ENCODE measurements at places on chromosomes 6 and 20.

DNA sequence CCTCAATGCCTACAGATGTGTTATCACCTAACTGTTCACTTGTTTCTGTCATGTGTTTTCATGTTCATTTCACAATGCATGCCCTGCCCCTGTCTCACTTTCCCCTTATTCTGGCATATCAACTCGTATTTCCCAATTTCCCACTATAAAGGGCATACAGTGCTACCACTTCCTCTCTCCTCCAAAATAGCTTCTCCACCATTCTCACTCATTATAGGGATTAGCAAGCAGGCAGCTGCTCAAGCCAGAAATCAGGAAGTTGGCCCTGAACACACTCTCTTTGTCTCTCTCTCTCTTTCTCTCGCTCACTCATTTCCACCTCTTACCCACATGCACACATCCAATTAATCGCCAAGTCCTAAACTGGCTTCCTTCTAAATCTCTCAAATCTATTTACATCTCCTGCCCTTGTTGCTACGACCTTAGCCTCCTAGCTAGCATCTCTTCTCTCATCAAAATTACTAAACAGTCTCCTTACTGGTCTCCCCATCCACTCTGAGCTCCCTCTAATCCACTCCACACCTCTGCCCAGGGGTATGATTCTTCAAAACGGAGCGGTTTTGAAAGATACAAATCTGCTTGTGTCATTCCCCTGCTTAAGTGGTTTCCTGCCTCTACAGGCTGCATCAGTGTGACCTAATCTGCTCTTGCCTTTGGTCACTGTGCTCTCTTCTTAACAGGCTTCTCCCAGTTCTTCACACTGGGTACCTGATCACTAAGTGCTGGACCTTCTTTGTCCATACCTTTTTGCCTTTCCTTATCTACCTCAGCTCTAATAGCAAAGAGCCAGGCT, 196.2 kb downstream of the BTBD9 start:
- DNase-seq = no peak

DNA sequence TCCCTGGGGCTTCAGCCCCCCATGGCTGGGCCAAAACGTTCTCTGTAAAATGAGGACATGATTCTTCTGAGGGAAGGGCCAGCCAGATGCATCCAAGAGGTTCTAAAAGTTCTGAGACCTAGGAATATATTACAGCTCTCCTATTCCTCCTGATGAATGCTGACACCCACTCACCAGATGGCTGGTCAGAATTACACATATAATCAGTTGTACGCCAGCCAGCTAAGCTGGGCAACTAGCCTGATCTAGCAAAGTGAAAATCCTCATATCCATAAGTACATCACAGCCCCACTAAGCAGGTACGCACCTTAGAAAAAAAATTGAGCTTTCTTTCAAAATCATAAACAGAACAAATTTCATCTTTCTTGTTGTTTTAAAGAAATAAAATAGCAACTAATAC, 34.8 kb downstream of the C6orf118 start:
- DNase-seq = no peak

GRCh38 chr6:84093441-84094435, 60.2 kb downstream of the MRAP2 start:
- no peak for DNase-seq

DNA sequence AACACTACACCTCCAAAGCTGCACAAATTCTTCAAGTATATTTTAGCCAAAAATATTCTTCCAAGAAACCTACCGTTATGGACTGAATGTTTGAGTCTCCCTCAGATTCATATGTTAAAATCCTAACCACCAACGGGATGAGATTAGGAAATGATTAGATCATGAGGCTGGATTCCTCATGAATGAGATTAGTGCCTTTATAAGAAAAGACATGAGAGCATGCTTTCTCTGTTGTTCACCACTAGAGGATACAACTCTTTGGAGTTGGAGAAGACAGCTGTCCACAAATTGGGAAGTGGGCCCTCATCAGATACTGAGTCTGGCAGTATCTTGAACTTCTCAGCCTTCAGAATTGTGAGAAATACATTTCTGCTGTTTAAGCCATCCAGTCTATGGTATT, 7.1 kb upstream of the SLC17A4 start:
- no peak for DNase-seq

- no peak for DNase-seq
Measured at GRCh38 chr20:2921506-2921905, 48.2 kb downstream of the PTPRA start.

- no peak for DNase-seq
Measured at GRCh38 chr6:91926827-91927226, 1340.0 kb upstream of the MAP3K7 start.

DNA sequence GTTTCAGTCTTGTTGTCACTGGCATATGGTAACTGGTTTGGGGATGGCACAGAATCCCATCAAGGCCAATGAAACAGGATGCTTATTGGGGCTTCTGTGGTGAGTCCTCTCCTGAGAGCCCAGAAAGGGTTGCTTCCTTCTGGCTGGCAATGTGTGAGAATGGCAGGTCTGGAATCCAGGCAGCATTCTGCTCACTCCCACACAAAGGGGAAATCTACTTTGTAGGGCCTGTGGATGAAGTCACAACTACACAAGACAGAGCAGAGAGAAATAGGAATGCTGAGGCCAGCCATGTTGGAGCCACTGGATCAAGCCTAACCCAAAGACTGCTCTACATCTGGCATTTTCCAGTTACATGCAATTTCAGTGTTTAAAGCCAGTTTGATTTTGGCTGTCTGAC, 15.7 kb downstream of the PLAGL2 start:
- peak; percentile 43 for DNase-seq

DNA sequence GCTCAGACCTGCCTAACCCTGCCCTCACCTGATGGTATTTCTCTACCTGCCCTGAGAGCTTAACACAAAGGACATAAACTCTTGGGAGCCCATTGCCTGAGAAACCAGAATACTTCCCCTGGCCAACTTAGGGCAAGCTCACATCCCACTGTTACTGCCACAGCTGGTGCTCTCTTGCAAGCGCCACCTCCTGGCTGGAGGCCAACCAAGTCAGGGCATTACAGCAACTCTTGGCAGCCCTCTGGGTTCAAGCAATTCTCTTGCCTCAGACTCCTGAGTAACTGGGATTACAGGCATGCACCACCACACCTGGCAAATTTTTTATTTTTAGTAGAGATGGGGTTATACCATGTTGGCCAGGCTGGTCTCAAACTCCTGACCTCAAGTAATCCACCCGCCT, 70.1 kb downstream of the HECA start:
- no peak for DNase-seq

GRCh38 chr20:33649201-33649681, 12.9 kb upstream of the C20orf144 start:
- DNase-seq = no peak

DNA sequence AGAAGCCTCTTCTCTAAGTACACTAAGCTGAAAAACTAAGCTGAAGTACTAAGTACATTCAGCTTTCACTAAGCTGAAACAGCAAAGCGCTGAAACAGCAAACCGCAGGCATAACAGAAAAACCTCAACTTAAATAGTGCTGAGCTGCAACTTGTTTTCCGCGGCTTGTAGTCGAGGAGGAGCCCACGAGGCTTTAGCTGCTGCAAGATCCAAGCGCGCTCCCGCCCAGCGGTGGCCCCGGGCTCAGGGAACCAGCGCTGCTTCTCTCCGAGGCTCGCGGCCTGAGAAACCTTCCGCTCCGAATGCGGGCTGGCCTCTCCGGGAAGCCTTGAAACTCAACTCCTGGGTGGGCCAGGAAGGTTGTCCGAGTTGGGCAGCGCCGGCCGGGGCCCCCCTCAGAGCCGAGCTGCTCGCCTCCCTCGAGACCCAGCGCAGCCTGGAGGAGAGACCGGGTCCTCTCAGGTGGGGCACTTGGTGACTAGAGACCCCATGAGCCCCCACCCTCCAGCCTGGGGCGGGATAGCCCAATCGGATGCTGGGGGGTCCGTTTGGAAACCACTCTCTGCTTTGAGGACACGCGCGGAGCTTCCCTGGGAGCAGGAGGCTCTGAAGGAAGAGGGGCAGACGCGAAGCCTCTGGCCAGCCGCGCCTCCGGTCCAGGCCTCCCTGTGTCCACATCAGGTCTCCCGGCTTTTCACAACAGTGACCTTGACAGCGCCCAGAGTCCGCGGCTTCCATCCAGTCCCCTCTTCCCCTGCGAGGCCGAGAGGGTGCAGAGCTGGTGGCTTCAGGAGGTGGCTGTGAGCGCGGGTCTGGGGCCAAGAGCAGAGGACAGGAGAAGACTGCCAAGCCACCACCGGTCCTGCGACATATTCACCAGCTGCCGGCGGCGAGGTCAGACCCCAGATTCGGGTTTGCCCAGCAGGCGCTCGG, 38.1 kb upstream of the HLA-E start:
- peak; percentile 72 for DNase-seq

- DNase-seq = peak; percentile 93
Measured at GRCh38 chr20:50572938-50573777, 63.0 kb downstream of the PTPN1 start.

GRCh38 chr20:24791953-24792352, 157.1 kb upstream of the CST7 start:
- DNase-seq = no peak

DNA sequence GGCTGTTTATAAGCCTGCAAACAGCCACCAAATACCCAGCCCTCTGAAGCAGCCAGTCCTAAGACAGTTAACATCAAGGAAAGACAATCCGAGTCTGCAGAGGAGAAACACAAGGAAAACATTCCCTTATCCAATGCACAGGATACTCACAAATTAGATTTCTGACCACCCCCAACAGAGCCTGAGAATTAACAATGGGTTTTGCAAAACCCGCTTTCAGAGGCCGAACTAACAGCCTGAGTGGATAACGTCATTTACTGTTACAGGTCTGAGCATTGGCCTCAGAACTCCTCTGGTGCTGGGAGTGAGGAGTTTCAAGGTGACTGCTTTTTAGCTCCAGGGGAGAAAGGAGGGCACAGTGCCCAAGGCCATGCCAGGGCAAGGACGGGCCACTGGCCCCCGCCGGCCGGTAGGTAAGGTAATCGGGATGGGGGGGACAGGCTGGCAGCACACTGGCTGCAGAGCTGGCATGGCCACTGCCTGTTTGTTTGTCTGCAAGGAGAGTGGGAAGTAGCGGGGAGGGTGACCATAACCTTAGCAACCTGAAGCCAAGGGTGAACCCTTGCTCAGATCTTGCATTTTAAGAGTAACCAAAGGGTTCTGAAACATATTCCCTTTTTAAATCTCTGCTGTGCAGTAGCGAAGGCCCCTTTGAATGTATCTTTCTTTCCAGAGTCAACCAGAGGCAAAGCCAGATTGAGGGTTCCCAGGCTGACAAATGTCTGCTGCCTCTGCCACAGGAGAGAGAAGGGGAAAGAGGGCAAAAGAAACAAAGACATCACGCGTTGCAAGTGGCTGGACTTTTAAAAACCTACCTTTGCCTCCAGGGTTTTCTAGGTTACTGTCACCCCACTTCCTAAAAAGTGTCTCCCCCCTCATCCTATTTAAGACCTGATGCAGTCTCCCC, 3.9 kb downstream of the ZMYND8 start:
- DNase-seq = no peak

GRCh38 chr20:37417617-37418467, 71.9 kb downstream of the SRC start:
- peak; percentile 28 for DNase-seq

GRCh38 chr6:157962601-157963302, 18.9 kb upstream of the SYNJ2 start:
- DNase-seq = peak; percentile 62

DNA sequence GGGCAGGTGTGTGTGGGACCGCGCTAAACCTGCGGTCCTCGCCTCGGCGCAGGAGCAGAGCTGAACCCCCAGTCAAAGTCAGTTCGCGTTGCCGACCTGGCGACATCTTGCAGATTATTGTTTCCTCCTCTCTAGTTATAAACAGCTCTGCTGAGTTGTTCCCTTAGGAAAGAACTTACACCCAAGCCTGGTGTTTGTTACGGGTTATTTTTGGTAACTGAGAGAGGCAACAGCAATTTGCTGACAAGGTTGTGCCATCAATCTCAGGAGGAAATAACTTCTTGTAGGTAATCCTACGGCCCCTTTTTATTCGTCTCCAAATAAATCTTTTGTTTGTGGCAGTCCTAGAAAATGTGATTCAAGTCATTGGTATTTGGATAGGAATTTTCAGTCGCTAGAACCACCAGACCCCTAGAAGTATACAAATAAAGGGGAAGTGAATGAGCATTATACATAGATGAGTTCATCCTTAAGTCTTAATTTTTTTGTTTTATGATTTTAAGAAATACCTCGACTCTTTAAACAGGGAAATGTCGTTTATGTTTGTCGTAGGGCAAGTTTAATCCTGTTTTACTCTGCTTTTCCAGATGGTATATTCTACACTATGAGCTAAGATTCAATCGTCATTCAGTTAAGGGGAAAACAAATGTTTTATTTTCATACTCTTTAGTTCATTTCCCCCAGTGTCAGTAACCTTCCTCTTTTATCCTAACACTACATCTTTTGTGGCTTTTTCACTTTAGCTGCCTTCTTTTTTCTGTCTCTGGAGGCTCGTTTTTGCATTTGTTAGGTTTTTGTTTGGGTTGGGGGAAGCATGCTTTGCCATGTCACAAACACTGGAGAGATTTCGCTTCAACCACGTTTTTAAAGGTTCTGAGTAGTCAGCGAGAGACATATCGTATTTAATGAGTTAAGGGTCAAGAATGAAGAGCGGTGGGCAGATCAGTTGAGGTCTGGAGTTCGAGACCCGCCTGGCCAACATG, 1.2 kb downstream of the PM20D2 start:
- peak; percentile 34 for DNase-seq

DNA sequence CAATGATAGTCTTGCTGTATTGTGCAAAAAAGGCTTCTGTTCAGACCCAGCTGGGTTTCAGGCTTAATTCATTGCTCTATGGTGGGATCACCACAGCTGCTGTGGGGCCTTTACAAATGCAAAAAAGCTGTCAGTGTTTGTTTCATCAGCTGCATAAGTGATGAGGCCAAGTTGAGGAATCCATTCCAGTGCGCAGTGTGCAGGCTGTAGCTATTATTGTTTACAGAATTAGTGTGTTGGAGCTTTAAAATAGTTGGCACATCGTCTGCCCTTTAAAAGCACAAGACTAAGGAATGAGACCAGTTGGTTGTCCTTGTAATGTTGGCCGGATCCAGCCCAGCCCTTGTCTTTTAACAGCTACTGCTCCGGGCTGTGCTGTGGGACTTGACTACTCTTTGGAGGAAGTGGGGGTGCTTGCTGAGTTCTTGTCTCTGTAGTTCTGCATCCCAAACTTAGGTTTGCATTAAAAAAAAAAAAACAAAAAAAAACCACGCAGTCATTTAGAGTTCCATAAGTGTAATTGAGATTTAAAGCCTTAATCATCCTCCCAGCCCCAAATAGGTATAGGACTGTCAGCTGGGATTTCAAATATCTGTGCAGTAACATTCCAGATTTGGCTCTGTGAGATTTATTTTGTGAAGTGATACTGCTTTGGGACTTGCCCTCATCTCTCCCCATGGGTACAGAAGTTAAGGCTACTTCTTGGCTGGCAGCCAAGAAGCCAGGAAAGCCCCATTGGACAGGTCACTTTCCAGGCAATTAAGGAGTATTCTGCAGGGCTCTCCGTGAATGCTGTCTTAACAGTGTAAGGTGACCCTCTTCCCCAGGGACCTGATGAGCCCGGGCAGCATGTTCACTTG, 19.3 kb downstream of the JARID2 start:
- no peak for DNase-seq

GRCh38 chr20:61303675-61304074, 51.6 kb downstream of the CDH4 start:
- no peak for DNase-seq

GRCh38 chr6:104585646-104586045, 274.1 kb downstream of the HACE1 start:
- DNase-seq = no peak

- no peak for DNase-seq
Measured at GRCh38 chr20:17653835-17654648, 28.0 kb downstream of the RRBP1 start.

- DNase-seq = peak; percentile 48
Measured at GRCh38 chr6:164072240-164072666, 657.7 kb downstream of the QKI start.
